Right hindlimb (tissue), 1 donor: ENCODE measurements at places on chromosomes 2 and 18.

DNA sequence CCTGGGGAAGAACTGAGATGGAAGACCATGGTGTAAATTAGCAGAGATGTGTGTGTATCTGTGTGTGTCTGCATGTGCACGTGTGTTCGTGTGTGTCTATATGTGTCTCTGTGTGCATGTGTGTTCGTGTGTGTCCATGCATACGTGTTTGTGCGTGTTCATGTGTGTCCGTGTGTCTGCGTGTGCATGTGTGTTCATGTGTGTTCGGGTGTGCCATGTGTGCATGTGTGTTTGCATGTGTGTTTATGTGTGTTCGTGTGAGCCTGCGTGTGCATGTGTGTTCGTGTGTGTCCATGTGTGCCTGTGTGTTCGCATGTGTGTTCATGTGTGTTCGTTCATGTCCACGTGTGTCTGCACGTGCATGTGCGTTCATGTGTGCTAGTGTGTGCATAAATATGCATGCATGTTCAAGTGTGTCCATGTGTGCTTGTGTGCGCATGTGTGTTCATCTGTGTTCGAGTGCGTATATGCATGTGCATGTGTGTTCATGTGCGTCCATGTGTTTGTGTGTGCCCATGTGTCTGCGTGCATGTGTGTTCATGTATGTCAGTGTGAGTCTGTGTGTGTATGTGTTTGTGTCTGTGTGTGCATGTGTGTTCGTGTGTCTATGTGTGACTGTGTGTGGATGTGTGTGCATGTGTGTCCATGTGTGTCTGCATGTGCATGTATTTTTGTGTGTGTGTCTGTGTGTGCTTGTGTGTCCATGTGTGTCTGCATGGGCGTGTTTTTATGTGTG, 3.1 kb downstream of the NEU2 start:
- DNase-seq, result no peak

DNA sequence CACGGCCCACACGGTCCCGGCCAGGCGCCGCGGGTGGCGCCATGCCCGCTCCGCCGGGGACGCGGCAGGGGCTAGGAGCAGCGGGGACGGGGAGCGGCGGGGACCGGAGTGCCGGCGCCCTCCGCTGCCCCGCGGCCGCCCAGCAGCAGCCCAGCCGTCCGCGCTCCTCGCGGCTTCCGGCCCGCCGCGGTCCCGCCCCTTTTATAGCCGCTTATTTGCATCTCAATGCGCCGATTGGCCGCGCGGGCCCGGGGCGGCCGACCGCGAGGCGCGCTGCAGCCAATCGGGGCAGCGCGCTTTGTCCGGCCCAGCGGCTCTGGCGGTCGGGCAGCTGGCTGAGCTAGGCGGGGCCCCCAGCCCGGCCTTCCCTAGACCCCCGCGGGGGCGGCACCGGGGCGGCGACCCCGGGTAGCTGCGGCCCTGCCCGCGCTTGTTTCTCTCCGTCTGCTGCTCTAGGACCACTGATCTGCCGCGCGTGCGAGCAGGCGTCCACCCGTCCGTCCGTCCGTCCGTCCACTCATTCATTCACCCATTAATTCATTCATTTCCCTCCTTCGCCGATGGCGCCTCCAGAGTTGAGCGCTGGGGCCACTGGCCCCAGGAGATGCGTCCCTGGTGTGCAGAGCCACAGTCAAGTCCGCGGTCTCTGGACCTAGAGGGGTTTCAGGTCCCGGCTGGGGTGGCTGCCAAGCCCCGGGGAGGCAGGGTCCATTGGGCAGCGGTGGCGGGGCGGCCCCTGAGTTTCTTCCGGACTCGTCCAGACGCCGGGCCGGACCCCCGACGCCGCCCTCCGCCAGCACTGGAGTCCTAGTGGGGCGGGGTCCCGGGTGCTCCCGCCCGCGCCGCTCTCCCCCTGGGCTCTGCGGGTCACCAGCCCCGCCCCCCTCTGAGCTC, at the start of gene HES6:
Gene HES6 (minus strand): TSS at position 176 of the 894 bp plus-strand sequence. CDS start 133 bp downstream, at position 43.
- DNase-seq, result peak; percentile 92

DNA sequence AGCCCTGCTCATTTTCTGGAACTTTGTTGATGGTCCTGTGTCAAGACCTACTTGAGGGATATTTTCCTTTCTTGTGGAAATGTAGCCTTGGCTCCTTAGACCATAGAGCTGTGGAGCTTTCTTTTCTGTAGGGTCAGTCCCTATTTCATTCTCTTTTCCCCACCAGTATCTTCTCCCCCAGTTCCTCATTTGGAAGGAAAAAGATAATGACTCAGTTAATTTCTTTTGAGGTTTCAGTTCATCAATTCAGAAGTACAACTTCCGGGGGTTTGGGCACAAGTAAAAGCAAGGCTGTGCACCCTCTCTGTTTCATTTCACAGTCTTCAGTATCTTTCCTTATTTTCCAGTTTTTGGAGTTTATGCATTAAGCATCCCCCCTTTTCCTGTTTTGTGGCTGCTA, 70.7 kb downstream of the CDC42EP3 start:
- DNase-seq, result no peak

DNA sequence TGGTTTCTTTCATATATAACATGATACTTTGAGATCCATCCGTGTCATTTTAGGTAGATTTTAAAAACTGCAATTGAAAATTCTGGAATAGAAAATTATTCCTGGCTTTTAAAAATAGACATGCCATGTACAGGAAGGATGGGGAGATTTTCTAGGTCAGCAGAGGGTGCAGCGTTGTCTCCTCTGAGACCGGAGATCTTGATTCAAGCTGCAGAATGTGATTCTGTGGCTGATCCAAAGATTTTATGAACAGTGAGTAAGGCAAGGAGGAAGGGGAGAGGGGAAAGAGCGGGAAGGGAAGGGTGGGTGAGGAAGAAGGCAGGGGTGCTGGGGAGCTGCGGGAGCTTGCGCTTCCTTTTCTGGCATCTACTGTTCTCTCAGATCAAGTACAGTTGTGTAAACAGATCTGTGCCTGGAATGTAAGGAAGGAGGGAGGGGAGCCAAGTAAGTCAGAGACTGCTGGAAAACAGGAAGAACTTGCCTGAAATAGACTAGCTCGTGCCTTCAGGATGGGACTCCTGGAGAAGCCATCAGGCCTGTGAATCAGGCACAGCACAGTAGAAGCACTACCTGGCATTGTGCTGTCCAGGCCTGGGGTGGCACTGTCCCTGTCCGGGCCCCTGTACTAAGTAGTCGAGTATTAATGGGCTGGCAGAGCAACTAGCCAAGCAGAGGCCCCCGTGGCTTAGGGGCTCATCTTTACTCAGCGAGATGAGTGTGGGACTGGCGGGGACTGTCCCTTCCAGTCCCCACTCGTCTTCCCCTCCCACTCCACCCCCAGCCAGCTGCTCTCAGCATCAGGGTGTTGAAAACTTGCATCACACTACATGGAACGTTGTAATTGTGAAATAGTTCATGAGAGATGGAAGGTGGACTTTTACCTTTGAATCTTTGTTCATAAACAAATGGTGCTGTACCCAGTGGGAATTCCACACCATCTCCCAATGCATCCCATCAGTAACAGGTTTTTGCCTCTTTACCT, 163.5 kb downstream of the UXS1 start:
- peak; percentile 88 for DNase-seq

GRCh38 chr2:199113111-199113510, 344.6 kb downstream of the SATB2 start:
- no peak for DNase-seq

DNA sequence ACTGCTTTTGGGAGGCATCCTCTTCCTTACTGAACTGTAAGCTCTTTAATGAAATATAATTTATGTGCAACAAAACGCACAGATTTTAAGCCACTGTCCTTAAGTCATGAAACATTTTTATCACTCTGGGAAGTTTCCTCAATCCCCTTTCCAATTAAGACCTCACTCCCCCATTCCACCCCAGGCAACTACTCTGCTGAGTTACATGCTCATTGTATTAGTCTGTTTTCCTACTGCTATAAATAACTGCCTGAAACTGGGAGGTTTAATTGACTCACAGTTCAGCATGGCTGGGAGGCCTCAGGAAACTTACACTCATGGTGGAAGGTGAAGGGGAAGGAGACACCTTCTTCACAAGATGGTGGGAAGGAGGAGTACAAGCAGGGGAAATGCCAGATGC, 46.5 kb upstream of the KCNE4 start:
- no peak for DNase-seq
